ENCODE measurements at places on chromosomes 4 and X.

DNA sequence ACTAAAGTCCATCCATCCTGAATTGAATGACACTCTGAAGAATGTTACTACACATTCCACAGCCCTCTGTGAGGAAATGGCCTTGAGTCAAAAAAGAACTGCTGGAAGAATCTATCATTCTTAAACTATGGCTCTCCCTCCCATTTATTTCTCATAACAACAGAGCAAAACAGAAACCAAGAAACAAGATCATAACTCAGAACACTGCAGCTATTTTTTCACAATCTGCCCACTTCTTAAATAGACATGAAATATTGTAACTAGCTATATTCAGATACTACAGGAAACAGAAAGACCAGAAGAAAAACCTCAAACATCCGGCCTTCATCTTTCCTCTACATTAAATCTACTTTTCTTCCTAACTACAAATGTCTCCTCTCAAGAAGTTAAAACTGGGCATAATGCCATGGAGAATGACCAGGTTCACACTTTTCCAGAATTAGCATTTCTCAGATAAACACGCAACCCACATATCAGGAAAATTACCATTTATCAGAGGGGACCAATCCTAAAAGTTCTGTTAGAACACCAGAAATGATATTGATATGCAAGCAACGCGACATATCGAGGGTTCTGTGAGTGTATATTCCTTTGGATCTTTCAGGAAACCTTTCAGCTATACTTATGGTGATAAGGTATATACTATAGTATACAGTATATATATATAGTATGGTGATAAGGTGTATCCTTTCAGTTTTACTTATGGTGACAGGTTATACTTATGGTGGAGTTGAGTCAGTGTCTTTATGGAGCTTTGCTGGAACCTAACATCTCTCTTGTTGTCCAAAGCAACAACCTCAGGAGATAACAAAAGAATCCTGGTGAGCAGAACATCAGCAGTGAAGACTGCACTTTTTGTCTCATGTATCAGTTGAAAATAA is 60.4 kb upstream of the IRF2 start:
- no peak for DNase-seq

DNA sequence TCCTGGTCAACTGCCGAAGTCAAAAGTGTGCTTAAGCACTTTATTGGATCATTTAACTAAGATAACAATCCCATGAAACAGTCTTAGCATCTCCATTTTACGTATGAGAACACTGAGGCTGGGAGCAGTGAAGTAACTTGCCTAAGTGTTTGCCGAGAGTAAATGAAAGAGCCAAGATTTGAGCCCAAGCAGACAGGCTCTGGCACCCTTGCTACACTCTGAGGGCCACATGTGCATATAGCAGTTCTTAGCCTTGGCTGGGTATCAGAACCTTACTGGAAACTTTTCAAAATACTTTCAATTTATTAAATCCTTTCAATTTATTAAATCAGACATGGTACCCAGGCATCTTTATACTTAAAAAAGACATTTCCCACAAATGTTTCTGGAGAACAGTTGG is 225.9 kb downstream of the NR3C2 start:
- DNase-seq: no peak

GRCh38 chrX:78754917-78755316 is 7.4 kb downstream of the LPAR4 start:
- DNase-seq: no peak

DNA sequence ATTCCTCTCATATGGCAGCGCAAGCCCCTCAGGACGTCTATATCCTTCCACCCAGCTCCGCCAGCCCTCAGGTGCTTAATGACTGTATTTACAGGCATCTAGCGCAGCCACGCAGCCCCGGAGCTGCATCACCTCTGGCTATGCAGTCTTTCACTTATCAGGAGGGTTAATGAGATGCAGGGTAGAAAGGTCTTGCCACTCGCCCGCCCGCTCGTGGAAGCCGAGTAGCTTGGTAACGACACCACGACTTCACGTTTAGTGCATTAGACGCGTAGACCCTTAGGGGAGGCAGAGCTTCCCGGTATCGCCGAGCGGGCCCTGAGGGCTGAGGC is 1.5 kb upstream of the SLC16A2 start:
- no peak for DNase-seq

GRCh38 chr4:26729547-26729946 is 131.1 kb upstream of the STIM2 start:
- no peak for DNase-seq

GRCh38 chrX:148763896-148764295 is 263.5 kb downstream of the AFF2 start:
- no peak for DNase-seq
